ENCODE measurements at places on chromosomes 5 and 9. TPM values are rescaled to one million over a fixed set of nuclear protein-coding genes. Genes with fewer than 3 reads are reported as not detected.

- peak; percentile 32 for DNase-seq
Observed at GRCh38 chr9:114112778-114113584, 13.9 kb upstream of the KIF12 start.

DNA sequence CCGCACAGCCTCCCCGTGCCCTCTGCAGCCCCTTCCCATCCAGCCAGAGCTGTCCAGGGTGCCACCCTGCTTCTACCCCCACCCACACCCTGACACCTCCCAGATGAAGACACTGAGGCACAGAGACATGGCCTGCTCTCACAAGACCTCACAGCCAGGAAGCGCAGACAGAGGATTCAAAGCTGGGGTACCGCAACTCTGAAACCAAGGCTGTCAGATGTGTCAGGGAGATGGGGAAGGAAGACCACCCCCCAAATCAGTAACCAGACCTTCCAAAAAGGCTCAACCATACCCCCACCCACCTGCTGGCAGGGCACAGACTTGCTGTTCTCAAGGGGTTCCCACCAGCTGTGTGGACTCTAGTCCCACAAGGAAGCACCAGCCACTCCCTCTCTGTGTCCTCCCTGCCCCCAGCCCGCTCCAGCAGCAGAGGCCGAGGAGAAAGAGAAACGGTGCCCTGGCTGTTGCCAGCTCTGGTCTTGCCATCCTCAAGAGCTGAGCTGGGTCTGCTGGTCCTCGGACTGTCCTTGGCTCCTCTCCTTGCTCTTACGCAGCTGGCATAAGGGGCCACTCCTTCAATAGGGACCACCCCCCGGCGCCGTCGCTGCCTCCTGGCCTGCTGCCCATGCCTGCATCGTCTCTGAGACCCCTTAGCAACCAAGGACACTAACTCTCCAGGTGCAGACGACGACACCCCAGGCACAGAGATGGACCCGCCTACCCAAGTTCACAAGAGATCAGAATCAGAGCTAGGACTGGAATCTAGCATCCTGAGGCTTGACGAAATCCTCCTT is 699 bp downstream of the AKNA start:
- no peak for DNase-seq

The AMBP gene
- total RNA-seq: 62.7 TPM

GRCh38 chr5:162288647-162289296 is 221.2 kb downstream of the GABRG2 start:
- no peak for DNase-seq

The HSPB3 gene
- total RNA-seq: not detected

- no peak for DNase-seq
Observed at GRCh38 chr9:123401879-123402513, 46.0 kb downstream of the CRB2 start.

DNA sequence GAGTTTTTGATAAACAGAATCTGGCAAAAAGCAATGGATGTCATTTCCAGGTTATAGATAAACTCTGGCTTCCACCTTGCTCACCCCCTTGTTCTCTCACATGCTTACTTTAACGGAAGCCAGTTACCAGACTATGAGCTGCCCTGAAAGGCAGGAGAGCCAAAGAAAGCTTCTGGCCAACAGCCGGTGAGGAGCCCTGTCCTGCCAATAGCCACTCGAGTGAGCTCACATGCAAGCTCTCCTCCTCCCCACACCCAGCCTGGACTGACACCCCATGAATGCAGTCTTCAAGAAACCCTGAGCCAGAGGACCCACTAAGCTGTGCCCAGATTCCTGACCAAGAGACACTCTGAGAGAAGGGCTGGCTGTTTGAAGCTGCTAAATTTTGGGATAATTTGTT is 14.4 kb upstream of the SMIM15 start:
- no peak for DNase-seq

- no peak for DNase-seq
Observed at GRCh38 chr9:92312887-92313623, 12.1 kb downstream of the NOL8 start.

DNA sequence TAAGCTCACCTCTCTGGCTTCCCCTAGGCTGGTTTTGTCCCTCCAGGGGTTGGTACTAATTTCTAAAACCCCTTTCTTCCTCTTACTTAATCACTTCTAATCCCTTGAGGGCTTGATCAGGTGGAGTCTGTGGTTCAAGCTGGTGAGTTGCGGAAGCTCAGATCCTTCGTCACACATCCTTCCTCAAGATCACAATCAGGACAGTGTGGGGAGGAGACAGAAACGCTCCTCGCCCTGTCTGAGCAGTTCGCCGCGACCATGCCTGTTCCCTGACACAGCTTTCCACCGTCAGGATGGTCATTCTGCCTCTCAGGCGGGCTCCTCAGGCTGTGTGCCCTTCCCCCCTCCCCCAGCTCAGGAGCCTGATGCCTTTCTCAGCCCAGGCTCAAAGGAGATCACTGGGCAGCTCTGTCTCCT is 24.3 kb downstream of the CPLX2 start:
- DNase-seq: no peak

DNA sequence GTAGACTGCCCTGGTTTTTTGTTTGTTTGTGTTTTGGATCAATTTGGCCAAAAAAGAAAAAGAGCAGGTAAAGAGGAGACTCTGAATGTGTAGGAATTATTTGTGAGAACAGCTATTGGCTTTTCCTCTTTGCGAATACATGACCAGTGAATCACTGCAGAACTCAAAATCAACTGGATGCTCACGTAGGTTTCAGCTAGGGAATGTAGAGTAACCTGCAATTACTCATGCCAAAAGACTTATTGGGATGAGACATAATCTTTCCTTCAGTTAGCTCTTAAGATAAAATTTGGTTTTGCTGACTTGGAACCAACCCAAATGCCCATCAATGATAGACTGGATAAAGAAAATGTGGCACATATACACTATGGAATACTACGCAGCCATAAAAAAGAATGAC is 348.0 kb downstream of the NPR3 start:
- no peak for DNase-seq

The NXNL2 gene
- not detected for total RNA-seq

The PNPLA7 gene
- 18.0 TPM for total RNA-seq

GRCh38 chr5:124871303-124871702 is 124.9 kb upstream of the ZNF608 start:
- DNase-seq: no peak

The BAAT gene
- total RNA-seq: 1.2 TPM

The RFX3 gene
- total RNA-seq: 12.2 TPM

GRCh38 chr9:20476912-20477521 is 145.3 kb downstream of the MLLT3 start:
- no peak for DNase-seq

The PCAT7 gene
- 0.52 TPM for total RNA-seq

The FCN2 gene
- 0.23 TPM for total RNA-seq

The SHISAL2B gene
- total RNA-seq: 3.4 TPM

GRCh38 chr9:121500165-121500478 is 478 bp upstream of the GGTA1 start:
- DNase-seq: no peak

- DNase-seq: no peak
Observed at GRCh38 chr9:35033101-35033500, 39.3 kb downstream of the VCP start.

DNA sequence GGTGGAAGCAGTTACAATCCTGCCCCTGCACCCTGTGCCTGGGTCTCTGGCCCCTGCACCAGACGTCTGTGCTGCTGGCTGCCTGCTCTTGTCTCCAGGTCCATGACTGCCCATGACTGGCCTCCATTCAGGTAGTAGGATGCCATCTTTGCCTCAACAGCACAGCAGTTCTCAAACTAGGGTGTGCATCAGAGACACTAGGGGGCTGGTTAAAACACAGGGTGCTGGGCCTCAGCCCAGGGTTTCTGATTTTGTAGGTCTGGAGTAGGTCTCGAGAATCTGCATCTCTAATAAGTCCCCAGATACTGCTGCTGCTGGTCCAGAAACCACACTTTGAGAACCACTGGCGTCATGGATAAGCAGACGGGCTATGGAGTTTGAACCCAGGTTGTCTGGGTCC is 24.0 kb downstream of the COL15A1 start:
- no peak for DNase-seq

- DNase-seq: no peak
Observed at GRCh38 chr5:68533571-68534084, 318.1 kb downstream of the PIK3R1 start.

The NKD2 gene
- 1.8 TPM for total RNA-seq

GRCh38 chr9:97900738-97901565 is 21.3 kb downstream of the TRMO start:
- DNase-seq: peak; percentile 15

DNA sequence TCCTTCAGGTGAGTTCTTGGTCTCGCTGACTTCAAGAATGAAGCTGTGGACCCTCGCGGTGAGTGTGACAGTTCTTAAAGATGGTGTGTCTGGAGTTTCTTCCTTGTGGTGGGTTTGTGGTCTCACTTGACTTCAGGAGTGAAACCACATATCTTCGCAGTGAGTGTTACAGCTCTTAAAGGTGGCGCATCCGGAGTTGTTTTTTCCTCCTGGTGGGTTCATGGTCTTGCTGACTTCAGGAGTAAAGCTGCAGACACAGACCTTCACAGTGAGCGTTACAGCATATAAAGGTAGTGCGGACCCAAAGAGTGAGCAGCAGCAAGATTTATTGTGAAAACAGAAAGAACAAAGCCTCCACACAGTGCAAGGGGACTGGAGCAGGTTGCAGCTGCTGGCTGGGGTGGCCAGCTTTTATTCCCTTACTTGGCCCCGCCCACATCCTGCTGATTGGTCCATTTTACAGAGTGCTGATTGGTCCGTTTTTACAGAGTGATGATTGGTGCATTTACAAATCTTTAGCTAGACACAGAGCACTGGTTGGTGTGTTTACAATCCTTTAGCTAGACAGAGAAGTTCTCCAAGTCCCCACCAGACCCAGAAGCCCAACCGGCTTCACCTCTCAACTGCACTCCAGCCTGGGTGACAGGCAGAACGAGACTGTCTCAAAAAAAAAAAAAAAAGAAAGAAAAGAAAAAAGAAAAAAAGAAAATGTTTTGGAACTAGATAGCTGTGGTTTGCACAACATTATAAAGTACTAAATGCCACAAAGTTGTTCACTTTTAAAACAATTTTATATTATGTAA is 9.1 kb upstream of the ERMP1 start:
- no peak for DNase-seq

The LAMC3 gene
- 2.2 TPM for total RNA-seq

The LVRN gene
- 0.29 TPM for total RNA-seq

All from pancreas (tissue), 10 donors.